ENCODE measurements at places on chromosomes 5 and 9. TPM values are rescaled to one million over a fixed set of nuclear protein-coding genes. Genes with fewer than 3 reads are reported as not detected.

Gene HMCN2
- total RNA-seq, result 3.2 TPM

DNA sequence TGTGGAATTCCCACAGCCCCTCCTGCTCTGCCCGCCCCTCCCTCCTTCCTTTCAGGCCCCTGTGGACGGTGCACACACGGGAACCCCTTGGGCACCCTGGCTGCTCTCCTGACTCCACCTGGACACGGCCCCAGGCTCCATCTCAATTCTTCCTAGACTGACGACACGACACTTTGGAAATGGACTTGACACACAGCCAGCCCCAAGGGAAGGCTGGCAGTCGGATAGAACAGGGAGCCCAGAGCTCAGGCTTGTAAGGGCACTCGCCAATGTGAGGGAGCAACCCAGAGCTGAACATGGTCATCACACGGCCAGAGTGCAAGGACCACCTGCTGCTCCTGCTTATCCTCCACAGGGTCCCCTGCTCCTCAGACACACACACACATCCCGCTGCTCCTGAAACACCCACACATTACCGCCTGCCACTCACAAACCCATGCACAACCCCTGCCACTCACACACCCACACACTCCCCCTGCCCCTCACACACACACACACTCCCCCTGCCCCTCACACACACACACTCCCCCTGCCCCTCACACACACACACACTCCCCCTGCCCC lies 8.9 kb downstream of the SLC9A3 start:
- no peaks in the 10 kb centered on the region for H3K4me1 ChIP-seq
- no peak overlapping the region for H3K27ac ChIP-seq
- no peak for DNase-seq
- H3K4me3 ChIP-seq, result no peak overlapping the region
- peaks cover 24% of the 10 kb centered on the region for H3K27me3 ChIP-seq
- no peaks in the 10 kb centered on the region for H3K36me3 ChIP-seq

DNA sequence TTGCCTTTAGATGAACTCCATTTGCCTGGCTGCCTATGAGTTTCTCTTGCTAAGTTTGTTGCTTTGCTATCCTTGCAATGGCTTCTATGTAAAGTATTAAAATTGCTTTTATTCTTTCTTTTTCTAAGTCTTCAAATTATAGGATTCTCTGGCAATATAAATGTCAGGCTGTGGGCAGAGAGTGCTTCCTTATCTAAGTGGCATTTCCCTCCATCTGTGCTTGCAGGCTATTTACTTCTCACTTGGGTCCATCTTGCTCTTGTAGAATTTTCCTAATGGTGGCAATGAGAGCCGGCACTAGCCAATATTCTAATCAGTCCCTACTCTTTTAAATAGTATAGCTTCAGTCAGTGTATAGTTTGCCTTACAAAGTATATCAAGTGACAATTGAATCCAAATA lies 63.3 kb downstream of the FAM174A start:
- H3K4me3 ChIP-seq, result no peak overlapping the region
- H3K36me3 ChIP-seq, result no peaks in the 10 kb centered on the region

GRCh38 chr9:107404161-107404560 lies 85.4 kb downstream of the KLF4 start:
- no peak overlapping the region for H3K4me3 ChIP-seq
- no peak for DNase-seq
- H3K27me3 ChIP-seq, result no peaks in the 10 kb centered on the region
- no peak overlapping the region for H3K27ac ChIP-seq
- no peaks in the 10 kb centered on the region for H3K36me3 ChIP-seq

Gene PARP8
- 36.2 TPM for total RNA-seq

DNA sequence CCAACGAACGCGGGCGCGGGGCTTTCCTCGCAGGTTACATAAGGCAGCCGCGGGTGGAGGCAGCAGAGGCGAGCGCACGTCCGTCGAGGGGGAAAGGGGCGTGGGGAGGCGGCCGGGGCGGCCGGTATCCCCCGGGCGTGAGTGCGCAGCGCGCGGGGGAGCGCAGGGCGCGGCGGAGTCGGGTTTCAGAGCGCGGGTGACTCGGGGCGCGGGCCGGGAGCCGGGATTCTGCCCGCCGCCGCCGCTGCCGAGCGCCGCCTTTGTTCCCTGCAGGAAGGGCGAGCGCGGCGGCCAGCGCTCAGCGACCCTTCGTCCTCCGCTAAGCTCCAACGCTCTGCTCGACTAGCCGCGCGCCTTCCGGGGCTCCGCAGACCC lies at the start of gene COL15A1:
TSS of gene COL15A1 (plus strand) at position 226 of the 375 bp plus-strand sequence. CDS start 155 bp downstream, outside the sequence.
- H3K4me3 ChIP-seq, result peak within 1 kb of the TSS; percentile 37
- H3K36me3 ChIP-seq, result no peaks in the 10 kb centered on the region
- peaks cover 89% of the 10 kb centered on the region for H3K27me3 ChIP-seq
- peaks cover 10% of the 10 kb centered on the region for H3K4me1 ChIP-seq
- no peak within 1 kb of the TSS for H3K27ac ChIP-seq

Gene LIFR
- total RNA-seq, result 20.3 TPM

DNA sequence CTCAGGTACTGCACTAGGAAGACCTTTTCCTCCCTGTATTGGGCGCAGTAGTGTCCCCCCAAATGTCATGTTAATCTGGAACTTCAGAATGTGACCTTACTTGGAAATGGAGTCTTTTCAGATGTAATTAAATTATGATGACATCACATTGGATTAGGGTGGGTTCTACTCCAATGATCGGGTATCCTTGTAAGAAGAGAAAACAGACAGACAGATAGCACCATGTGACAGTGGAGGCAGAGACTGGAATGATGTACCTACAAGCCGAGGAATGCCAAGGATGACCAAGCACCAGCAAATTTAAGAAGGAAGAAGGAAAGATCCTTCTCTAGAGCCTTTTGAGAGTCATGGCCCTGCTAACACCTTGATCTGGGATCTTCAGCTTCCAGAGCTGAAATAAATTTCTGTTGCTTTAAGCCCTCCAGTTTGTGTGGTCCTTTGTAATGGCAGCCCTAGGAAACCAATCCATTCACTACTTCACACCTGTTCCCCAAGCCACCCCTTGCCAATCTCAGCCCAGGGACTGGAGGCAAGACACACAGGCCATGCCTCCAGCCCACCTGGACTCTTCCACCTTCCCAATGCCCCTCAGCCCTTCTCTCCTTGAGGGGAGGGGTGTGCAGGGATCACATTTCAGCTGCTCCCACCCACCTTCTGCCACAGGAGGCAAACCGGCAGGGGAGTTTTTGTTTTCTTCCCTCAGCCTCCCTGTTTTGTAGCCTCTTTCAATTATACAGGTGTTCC lies 1.6 kb downstream of the CCNJL start:
- H3K27ac ChIP-seq, result no peak overlapping the region
- peak overlapping the region; percentile 79 for H3K4me3 ChIP-seq
- H3K36me3 ChIP-seq, result peaks cover 4% of the 10 kb centered on the region
- no peak for DNase-seq
- peaks cover 8% of the 10 kb centered on the region for H3K4me1 ChIP-seq

Gene TMEM252
- total RNA-seq, result not detected

GRCh38 chr9:94900222-94901018 lies 173.9 kb downstream of the AOPEP start:
- peak; percentile 96 for DNase-seq
- H3K4me3 ChIP-seq, result peak overlapping the region; percentile 24
- no peaks in the 10 kb centered on the region for H3K36me3 ChIP-seq
- peaks cover 26% of the 10 kb centered on the region for H3K4me1 ChIP-seq
- H3K27me3 ChIP-seq, result no peaks in the 10 kb centered on the region

DNA sequence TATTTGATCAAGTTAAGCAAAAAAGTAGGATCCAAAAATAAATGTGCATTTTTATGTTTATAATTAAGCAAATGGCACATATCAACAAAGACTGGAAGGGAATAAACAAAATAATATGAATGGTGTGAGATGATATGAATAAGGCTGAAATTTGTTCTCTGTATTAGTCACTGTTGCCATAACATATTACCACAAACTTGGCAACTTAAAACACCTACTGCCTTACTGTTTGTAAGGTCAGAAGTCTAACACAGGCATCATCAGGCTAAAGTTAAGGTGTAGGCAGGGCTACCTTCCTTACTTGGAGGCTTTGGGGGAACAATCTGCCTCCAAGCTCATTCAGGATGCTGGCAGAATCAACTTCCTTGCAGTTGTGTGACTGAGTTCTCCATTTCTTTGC lies 19.3 kb downstream of the PGGT1B start:
- H3K27ac ChIP-seq, result no peak overlapping the region
- H3K4me3 ChIP-seq, result no peak overlapping the region
- no peaks in the 10 kb centered on the region for H3K36me3 ChIP-seq
- no peaks in the 10 kb centered on the region for H3K27me3 ChIP-seq
- DNase-seq, result peak; percentile 51
- peaks cover 4% of the 10 kb centered on the region for H3K4me1 ChIP-seq

Gene RORB
- total RNA-seq, result 0.17 TPM

Gene OCLN
- 15.3 TPM for total RNA-seq

Gene AHRR
- 8.6 TPM for total RNA-seq

Measured in astrocyte (in vitro differentiated cells and primary cell).